ENCODE measurements at places on chromosomes 16 and 17.

GRCh38 chr17:82587234-82588086, 60.8 kb downstream of the WDR45B start:
- no peak for DNase-seq

DNA sequence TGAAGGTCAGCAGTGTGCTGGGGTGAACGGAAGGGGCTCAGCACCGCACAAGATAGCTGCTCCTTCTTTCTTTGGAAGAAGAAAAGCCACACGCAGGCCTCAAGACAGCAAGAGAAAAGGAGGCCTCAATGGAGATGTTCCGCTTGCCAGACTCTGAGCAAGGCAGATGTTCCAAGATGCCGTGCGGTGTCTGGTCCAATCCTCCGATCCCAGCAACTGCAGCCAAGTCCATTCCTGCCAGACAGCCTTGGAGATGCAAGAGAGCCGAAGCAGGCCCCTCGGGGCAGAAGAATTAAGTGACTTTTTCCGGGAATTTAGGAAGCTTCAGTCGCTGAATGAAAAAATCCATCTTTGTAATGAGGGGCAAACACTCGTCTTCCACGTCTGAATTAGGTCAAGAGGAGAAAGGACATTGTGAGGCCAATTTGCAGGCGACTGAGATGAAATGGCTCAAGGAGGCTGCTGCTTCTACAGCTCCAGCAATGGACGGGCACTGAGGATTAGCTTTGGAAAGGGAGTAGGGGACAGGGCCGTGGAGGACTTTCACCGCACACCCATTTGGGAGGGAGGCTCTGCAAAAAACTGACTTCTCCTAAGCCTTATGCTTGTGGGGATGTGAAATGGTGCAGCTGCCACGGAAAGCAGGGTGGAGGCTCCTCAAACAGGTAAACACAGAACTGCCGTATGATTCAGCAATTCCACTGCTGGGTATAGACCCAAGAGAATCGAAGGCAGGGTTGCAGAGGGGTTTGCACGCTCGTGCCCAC, 44.7 kb downstream of the RPH3AL start:
- no peak for DNase-seq

- DNase-seq: no peak
Observed at GRCh38 chr17:67290244-67290643, 45.2 kb upstream of the HELZ start.

- DNase-seq: no peak
Observed at GRCh38 chr17:47870056-47870455, 19.1 kb upstream of the SP6 start.

DNA sequence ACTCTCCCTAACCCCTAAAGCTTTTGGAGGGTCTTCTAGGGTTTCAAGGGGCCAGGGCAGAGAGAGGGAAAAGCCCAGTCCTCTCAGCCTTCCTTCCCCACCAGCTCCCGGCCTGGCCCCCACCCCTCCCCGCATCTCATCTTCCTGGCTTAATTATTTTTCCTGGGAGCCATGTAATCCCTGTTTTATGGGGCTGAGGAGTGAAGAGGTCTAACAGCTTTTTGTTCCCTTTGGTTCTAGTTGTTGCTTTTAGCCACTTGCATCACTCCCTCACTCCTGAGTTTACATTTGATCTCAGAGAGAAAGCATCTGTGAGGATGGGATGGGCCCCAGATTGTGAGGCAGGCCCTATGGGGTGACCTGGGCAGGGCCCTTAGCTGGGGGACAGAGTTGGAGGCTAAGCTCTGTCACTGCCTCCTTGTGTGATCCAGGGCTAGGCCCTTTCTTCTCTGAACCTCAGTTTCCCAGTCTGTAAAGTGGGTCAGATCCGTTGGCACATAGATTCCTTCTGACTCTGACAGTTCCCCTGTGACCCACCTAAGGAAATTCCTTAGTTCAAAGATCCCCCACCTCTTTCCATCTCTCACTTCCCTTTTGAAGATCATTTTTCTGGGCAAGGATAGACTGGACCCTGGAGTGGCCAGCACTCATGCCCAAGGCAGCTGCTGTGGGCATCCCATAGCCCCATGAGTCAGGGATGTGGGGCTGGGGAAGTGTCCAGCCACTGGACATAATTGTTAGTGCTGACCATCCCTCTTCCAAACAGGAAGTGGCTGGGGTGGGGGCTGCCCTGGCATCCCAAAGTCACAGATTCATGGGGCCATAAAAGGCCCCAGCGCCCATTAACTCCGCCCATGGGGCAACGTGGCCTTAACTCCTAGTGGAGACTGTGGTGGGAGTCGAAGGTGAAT, 20.1 kb downstream of the UNC119 start:
- DNase-seq: no peak
